ENCODE measurements at places on chromosomes 12 and 14.

- DNase-seq, result no peak
Observed at GRCh38 chr12:53585448-53586125, 40.6 kb downstream of the ATF7 start.

DNA sequence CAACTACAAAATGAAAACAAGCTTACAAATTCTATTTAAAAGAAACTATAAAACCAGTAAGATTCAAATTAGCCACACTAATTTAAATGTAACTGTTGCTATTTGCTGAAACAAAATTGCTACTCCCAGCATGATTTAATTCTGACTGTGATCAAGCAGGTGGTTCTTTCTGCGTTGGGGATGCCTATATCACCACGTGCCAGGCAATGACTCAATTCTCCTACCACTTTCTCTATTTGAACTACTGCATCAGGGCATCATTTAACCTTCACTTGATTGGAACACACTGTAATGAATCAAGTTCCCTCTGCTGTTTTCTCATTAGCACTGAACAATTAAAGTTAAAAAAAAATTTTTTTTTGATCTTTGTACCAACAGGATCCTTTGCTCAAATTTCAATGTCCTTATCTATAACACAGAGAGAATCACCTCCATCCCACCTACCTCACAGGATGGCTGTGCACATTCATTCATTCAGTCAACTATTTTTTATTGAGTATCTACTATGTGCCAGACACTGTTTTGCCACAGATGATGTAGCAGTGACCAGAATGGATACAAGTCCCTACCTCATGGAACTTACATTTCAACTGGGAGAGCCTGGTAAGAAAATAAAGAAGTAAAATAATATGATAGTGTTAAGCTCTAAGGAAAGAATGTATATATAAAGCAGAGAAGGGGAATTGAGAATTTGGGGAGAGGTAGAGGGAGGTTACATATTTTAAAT lies 8.0 kb upstream of the ACTN1 start:
- no peak for DNase-seq

DNA sequence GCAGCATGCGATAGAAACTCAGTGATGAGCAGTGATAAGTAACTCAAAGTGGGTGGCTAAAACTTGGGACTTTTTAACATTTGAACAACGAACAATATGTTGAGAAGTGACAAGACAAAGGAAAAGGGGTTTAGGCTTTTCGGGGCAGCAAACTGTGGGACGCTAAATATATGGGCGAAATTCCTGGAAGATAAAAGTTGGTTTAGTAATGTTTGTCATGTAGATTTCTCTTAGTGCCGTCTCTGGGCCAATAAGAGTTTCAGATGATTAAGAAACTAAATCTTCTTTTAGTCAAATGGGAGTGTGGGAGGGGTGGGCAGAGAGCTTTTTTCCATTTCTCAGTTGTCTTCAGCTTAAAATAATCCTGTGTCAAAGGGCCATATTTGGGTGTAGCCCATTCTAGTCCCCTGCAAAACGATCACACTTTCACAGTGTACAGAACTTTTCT lies 41.7 kb upstream of the FUT8 start:
- DNase-seq, result no peak

DNA sequence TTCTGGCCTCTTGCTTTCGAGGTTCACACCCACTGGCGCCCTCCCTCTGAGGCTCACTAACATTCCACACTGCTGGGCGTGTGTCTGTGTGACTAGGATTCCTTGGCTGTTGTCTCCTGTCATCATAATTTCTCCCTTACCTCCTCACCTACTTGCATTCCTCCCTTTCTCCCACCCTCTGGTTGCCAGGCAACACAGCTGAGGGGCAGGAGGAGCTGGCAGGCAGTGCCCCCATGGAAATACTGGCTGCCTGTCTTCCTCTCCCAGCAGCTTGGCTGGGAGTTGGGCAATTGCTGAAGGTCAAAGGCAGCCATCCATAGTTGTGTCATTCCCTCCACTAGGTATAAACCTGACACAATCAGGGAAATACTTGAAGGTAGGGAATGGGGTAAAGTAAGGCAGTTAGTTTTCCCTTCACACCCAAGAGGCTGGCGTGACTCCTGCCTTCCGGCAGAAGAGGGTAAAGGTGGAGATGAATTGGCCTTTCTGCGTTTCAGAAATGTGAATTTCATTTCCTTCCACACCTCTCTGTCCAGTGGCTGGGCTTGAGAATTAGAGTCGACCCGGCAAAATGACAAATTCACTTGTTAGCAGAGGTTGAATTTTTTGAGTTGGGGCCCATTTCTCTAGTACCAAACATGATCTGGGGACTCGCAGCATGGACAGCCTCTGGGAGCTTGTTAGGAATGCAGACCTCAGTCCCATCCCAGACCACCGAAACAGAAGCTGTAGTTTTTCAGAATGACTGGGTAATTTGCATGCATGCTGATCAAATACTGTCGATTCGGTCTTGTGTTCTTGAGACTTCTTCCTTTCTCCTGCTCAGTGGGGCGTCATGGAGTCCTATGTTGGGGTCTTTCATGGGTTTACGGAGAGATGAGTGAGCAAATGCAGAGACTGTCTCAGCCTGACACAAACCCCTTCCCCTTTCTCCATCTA lies 24.3 kb upstream of the EMP1 start:
- no peak for DNase-seq

DNA sequence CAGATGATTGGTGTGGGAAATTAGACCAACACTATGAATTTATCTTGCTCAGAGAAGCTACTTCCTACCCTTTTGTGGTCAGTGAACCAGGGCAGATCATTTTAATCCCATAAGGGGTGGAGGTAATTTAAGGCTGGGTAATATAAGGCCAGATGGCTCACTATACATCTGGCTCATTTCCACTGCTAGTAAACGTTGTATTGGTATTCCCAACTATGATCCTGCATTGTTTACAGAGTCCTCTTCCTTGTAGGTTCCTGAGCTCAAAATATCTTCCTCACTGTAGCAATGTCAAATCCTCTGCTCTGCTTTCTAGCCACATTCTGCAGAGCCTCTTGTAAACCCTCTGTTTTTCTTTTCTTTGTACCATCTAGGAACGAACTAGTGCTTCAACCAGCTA lies 93.0 kb upstream of the MGAT4C start:
- DNase-seq, result no peak

GRCh38 chr12:79681008-79681590 lies 9.7 kb downstream of the PAWR start:
- DNase-seq, result no peak

- DNase-seq, result no peak
Observed at GRCh38 chr14:54344445-54344844, 52.4 kb upstream of the CDKN3 start.

DNA sequence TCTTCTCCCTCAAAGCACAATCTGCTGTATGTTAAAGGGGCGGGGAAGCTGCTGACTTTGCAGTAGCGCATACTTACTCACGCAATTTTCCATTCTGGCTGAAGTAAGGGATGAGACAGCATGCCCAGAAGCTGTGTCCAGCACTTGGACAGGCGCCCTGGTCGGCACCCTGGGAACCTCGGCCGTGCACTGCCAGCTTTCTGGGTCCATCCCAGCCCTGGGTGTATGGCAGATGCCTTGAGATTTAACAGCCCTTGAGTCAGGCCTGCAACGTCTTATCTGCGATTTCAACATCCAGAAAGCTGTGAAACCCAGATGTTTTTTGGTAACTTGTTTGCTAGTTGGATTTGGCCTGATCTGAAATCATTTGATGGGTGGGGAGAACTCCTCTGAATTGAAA lies 16.1 kb downstream of the EML1 start:
- no peak for DNase-seq

DNA sequence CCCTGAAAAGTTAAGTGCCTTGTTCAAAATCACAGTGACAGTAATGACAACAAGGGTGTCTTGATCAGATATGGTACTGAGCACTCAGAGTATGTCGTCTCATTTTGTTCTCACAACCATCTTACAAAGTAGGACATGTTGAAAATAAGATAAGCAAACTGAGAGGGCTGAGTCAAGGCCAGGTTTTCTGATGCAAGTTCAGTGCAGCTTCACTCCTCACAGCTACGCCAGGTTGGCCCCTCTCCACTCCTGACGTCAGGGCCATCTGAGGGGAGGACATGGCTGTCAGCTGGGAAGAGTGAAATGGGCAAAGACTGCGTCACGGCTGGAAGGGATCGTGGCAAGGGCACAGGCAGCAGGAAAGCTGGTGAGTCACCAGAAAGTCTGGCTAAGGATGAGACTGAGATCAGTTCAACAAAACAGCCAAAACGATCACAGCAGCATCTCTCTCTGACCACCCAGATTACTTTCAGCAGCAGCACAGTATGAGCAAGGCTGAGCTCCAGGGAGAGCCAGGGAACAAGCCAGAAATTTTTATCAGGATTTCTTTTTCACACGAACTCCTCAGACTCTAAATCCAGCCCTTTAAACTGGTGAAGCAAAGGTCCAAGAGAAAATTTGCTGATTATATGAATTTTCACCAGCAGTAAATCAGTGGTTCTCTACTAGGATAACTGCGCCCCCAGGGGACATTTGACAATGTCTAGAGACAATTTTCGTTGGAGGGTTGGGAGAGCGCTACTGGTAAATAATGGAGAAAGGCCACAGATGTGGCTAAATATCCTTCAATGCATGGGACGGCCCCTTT lies 297.9 kb upstream of the AMIGO2 start:
- peak; percentile 31 for DNase-seq
